ENCODE measurements at places on chromosomes 2 and 18.

DNA sequence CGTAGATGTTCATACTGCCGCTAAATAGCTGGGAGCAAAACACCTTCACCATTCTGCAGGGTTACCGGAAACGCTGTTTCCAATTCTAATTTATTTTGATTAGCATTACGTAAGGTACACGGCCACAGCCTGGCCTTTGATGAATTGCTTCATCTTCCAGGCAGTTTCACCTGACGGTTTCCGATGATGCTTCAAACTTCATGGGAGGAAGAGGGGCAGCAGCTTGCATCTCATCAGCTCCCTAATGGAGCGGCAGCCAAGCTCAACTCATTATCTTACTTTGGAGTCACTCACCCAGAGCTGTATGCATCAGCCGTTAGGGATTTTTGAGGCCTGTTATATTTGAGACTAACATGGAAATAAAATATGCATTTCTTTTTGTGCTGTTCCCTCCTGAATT, 54.8 kb downstream of the TMEM18 start:
- DNase-seq = no peak

DNA sequence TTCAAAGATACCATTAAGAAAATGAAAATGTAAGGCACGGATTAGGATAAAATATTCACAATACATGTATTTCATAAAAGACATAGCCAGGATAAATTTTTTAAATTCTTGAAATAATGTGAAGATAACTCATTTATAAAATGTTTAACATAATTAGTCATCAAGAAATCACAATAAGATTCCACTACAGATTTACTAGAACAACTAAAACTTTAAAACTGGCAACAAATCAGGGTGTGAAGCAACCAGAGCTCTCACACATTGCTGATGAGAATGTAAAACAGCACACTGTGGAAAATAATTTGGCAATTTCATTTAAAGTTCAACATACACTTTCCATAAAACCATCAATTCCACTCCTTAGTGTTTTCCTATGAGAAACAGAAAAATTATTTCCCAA, 89.6 kb upstream of the UBE2E3 start:
- no peak for DNase-seq

DNA sequence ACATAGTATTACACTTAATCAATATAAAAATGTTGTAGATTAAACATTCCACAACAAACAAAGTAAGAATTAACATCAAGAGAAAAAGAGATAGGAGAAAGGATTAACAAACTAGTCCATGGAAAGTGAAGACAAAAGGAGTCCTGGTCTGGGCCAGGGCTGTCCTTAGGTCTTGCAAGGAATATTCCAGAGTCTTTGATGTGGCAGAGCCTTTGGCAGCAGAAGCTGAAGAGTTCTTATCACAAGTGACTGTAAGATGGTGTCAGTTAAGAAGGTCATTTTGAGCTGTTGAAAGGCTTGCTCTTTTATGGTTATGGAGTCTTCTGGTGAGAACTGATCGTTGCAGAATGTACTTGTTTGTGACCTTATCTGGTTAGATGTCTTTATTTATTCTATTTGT, 127.7 kb upstream of the LRRTM4 start:
- no peak for DNase-seq

DNA sequence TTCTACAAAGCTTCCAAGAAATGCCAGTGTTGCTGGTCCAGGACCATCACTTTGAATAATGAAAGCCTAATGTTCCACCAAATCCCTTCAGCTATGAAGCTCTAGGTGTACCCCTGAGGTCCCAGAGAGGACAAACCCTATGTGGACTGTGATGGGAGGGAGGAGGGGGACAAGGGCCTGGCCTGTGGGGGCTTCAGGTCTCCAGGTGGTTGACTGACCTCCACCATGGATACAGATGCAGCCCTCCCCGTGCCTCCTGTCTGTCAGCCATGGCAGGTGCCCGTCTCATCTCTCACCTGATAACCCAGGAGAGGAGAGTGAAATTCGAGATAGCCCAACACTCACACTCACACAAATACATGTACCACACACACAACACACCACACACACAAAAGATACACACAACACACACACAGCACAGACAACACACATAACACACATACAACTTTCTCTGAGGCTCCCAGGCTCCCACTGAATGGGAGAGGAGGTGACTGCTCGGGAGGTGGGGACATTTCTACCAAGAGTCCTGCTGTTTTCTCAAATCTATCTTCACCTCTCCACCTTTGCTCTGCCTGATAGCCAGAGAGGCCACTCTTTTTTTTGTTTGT, 12.8 kb upstream of the RHOB start:
- no peak for DNase-seq

GRCh38 chr2:200377355-200378336, 71.2 kb downstream of the SPATS2L start:
- no peak for DNase-seq

- no peak for DNase-seq
Measured at GRCh38 chr2:226424971-226425370, 374.6 kb downstream of the IRS1 start.

DNA sequence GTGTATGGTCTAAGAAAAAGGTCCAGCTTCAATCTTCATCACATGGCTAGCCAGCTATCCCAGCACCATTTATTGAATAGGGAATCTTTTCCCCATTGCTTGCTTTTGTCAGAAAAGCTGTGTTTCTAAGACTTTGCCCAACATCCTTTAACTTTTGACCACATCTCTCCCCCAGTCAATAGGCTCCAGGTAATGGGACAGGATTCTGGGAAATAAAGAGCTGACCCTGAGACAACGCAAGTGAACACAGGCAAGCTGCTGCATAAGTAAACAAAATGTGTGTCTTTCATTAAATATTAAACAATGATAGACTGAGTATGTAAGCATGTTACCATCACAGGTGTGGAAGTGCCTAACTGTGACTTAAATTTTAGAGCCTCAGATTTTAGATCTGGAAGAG, 23.0 kb downstream of the FAM110C start:
- DNase-seq = no peak

- DNase-seq = no peak
Measured at GRCh38 chr2:112204411-112204810, 50.4 kb downstream of the ZC3H8 start.

- no peak for DNase-seq
Measured at GRCh38 chr2:122866095-122866494, 1110.6 kb downstream of the TSN start.

DNA sequence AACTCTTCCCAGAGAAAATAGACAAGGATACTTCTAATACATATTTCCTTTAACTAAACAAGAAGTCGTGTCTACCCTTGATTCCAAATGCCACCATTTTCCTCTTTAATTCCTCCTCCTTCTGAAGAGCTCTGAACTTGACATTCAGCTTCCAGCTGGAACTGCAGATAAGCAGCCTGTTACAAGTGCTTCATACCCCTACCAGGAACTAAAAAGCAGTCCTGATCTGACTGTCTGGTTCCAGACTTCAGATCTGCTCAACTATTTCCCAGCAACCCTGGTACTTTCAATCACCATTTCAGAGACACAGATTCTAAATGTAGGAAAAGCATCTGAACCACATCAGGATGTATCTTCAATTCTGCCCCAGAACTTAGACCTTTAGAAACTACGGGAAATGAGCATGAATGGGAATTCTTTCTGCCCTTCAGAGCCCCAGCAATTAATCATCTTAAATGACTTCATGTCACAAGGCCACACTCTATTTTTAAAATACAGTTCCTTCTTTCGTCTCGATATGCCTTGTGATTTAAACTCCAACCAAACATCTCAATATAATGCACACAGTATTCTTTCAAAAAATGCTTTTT, 159.5 kb downstream of the L3MBTL4 start:
- DNase-seq = no peak

- DNase-seq = no peak
Measured at GRCh38 chr18:8084160-8084559, 517.0 kb downstream of the PTPRM start.

DNA sequence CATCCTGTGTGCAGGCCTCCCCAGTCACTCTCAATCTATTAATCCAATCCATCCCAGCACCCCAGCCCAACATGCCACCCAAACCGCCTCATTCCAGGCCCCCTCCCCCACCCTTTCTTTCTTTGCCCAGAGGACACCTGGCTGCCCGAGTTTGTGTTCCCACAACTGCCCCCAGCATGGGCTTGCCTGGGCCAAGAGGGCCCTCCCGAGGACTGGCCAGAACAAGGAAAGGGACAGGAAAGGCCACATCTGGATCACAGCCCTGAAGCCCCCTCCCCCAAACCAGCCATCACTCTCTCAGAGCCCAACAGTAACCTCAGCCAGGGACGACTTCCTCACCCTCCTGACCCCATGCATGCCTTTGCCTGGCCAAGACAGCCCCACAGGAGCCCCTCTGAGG, 1.2 kb downstream of the TNS1 start:
- no peak for DNase-seq

GRCh38 chr2:230674401-230674800, 38.2 kb upstream of the CAB39 start:
- DNase-seq = no peak

GRCh38 chr2:202361108-202361507, 15.0 kb upstream of the BMPR2 start:
- no peak for DNase-seq

- DNase-seq = no peak
Measured at GRCh38 chr2:226154610-226155009, 645.0 kb downstream of the IRS1 start.

GRCh38 chr18:74942319-74942910, 266.5 kb downstream of the PTGR3 start:
- DNase-seq = no peak

DNA sequence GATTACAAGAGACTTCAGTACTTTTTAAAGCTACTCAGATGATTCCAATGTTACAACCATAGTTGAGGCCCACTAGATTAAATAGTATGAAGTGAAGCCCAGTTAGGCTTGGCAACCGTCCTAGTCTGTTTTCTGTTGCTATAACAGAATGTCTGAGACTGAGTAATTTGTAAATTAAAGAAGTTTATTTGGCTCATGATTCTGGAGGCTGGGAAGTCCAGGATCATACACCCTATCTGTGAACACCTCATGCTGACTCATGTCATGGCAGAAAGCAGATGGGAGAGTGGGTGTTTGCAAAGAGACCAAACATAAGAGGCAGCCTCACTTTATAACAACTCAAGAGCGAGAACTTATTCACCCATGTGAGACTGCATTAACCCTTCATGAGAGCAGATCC, 63.1 kb downstream of the CCDC150 start:
- no peak for DNase-seq

DNA sequence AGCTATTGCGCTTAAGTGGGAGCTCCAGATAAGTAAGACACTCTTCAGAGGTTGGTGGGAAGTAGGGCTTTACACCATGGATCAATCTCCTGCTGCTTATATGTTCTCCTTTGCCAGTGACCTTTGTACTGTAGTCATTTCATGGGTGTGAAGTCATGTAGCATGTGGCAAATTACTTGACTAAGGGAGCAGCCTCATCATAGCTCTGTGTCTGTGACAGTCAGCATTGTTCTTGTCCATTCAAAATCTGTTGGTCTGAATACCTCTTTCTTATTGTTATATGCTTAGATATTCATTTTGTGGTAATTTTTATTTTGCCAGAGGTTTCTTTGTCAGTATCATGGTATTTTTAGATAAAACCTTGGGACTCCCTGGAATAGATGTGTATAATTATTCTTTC, 18.2 kb downstream of the SLC4A1AP start:
- no peak for DNase-seq

DNA sequence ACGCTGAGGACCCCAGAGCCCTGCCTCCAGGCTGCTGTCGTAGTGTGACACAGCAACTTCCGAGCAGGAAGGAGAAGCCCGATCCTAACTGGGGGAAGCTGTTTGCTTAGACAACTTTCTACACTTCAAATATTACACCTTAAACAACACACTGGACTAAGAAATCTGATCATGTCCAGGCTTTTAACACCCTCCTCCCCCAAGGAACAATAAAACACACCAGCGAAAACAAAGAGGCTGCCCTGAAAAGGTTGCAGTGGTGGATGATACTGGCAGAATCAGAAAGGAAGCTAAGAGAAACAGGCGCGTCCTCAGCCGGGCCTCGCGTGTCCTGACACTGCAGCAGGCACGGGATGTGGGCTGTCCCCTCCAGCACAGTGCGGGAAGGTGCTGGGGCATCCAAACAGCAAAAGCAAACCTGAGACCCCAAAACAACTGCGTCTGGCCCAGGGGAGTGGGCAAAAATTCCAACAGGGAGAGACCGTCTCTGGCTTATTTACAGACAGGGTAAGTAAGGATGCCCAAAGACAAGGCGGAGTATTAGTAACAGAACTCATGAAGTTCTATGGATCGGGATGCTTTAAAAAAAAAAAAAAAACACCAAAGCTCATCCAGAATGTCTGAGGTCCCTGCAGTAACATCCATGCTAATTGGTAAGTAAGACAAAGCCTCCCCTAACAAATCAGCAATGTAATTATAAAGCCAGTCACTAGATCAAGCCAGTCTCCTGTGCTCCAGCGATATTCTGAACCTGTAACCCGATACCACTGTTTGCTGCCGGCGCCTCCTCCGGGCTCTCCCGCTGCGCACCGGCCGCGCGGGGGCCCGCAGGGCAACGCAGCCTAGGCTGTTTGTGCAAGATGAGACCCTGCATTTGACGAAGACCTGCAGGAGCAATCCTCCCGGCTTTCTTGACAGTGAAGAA, 9.0 kb downstream of the SERTAD2 start:
- DNase-seq = no peak

- DNase-seq = no peak
Measured at GRCh38 chr2:133484784-133485183, 83.5 kb downstream of the NCKAP5 start.

GRCh38 chr2:28398101-28398834, 5.6 kb downstream of the FOSL2 start:
- no peak for DNase-seq

GRCh38 chr18:23265682-23266399, 130.6 kb downstream of the CABLES1 start:
- no peak for DNase-seq

- DNase-seq = no peak
Measured at GRCh38 chr2:186138845-186139244, 347.2 kb upstream of the ZC3H15 start.

GRCh38 chr2:11263177-11263576, 81.3 kb downstream of the ROCK2 start:
- DNase-seq = no peak

GRCh38 chr2:109399066-109399465, 214.7 kb downstream of the SEPTIN10 start:
- DNase-seq = no peak

DNA sequence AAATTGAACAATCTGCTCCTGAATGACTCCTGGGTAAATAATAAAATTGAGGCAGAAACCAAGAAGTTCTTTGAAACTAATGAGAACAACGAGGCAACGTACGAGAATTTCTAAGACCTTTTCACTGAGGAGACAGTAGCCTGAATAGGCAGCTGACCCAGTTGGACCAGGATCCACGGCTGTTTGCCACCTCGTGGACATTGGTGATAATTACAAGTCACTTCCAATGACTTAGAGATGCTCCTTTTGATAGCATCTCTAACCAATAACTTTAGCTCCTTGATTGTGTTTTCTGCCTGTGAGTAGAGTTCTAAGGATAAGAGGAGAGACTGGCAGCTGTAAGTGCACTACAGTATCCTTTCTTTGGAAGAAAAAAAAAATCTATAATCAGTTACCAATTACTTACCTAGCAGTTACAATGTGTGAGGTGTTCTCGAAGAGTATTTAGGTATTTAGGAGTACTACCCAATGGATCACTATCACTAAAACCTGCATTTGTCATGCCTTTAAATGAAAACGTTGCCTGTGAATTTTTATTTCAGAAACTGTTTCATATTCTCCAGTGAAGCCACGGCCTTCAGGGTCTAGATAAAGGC, 31.3 kb upstream of the CNTNAP5 start:
- DNase-seq = no peak

Data from stimulated activated CD4-positive, alpha-beta T cell treated with anti-CD3 and anti-CD28 coated beads, Interleukin-1b, Interleukin-23, amount 100 ng/mL, for 4 hours (primary cell).